Chondrocyte (in vitro differentiated cells): ENCODE measurements at places on chromosomes 11 and 22. TPM values are rescaled to one million over a fixed set of nuclear protein-coding genes. Genes with fewer than 3 reads are reported as not detected.

DNA sequence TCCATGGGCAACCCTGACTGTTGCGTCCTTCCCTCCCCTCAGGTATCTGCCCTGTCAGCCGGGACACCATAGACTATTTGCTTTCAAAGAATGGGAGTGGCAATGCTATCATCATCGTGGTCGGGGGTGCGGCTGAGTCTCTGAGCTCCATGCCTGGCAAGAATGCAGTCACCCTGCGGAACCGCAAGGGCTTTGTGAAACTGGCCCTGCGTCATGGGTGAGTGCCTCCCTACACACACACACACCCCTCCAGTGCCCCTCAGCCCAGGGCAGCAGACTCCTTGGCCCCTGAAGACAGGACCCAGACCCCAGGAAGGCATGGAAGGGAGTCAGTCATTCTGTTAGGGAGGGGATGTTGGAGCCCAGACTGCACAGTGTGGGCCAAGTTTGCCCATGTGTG, 17.9 kb upstream of the UVRAG start:
- DNase-seq: no peak

- no peak for DNase-seq
Measured at GRCh38 chr11:14424096-14424495, 65.1 kb upstream of the RRAS2 start.

Gene OR5B21
- total RNA-seq: not detected in 3 replicates

DNA sequence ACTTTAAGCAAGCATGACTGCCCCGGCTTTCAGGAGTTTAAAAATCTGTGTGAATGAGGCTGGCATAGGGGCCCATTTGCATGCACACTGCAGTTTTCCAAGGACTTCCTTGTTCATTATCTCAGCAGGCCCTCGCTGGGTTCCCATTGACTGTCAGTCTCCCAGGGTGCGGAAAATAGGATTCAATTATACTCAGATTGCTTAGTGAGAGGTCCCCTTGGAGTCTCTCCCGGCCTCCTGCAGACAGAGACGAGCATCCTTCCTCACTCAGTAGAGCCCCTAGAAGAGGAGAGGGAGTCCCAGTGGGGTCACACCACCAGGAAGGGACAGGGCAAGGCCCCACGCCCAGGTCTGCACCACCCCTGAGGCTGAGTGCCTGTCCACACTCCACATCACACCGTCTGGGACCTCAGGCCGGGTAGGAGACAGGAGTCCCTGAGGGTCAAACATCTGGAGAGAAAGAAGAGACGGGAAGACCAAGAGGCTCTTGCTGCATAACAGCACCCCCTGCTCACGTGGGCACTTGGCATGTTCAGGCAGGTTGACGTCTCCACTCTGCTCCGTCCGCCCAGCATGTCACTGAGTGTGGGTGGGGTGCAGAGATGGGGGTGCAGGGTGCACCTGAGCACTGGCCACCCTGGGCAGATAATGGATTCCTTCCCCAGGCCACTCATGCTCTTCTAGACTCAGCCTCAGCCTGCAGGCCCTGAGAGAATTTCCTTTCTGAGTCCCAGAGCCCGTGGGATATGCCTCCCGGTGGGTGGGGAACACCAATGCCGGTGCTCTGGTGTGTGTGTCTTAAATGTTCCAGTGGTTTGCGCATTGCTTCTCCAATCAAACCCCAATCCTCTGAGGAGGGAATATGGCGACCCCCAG, 58.8 kb downstream of the MCM5 start:
- DNase-seq: no peak

Gene KDM4E
- total RNA-seq: not detected in 3 replicates

DNA sequence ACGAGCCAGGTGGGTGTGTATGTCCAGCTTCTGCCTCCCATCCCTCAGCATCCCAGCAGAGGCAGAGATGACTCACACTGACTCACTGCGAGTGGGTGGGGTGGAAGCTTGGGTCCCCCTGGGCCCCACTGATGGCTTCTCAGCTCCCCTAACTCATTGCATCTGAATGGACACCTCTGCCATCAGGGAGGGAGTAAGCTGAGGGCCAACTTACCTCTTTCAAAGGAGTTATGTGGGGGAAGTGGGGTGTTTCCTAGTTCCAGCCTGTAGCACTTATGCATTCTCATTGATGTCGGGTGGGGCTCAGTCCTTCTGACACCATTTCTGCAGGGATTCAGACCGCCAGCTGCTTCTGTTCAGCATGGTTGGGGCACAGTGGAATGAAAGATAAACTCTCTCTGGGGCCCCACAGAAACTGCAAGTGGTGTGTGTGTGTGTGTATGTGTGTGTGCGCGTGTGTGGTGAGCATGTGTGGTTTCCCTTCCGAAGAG, 1425.8 kb downstream of the TBC1D22A start:
- DNase-seq: no peak

GRCh38 chr11:56932572-56933220, 56.0 kb upstream of the OR5AK2 start:
- no peak for DNase-seq

DNA sequence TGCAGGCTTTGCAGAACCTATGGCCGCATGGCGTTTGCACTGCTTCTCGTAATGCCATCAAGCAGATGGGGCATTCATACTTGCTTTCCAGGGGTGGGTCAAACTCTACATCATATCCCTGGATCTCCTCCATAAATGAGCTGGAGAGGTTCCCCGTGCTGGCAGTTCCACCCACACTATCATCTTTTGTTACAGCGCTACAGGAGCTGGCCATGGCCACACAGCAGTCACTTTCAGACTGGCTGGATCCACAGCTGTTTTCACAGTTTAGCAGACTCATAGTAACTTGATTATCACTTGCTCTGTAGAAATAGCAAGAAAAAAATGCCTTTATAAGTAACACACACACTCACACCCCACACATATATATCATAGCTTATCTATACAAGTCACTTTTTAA, 8.8 kb downstream of the TRAF6 start:
- DNase-seq: no peak

DNA sequence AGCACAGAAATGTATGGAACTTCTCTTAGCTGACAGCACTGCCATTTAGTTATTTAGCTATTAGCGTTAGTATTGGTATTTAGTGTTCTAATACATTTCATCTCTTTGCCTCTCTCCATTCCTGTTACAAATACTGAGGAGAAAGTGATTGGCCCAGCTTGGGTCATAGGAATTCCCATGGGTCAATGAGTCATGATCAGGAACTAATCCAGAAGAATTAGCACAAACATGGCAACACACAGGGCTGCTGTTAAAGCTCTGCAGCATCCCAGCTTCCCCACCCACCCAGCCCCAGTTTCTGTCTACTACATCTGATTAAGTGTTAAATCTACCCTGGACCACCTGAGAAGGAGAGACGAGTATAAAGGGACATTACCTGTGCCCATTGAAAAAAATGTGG, 36.1 kb downstream of the PDGFD start:
- DNase-seq: no peak

GRCh38 chr11:121464352-121464946, 11.7 kb upstream of the SORL1-AS1 start:
- DNase-seq: no peak

GRCh38 chr11:105144887-105145286, 5.3 kb upstream of the CARD18 start:
- DNase-seq: no peak

- no peak for DNase-seq
Measured at GRCh38 chr11:31795706-31796498, 15.2 kb downstream of the PAX6 start.

DNA sequence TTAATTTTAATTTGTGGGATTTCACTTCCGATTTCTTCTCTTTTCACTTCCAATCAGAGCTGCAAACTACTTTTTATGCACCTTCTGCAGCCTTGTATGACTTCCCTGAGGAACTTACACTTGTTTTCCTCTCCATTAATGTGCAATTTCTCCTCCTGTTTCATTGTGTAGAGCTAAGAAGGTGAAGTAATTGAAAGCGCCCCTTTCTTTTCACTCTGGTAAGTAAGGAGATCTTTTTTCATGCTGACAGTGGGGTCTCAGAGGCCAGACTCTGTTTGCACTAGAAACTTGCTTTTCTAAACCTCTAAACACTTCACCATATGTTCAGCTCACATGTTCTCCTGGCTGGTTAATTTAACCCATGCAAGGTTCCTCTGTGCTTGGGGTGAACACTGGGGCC, 117.0 kb downstream of the FANCF start:
- DNase-seq: no peak

- peak; percentile 70 for DNase-seq
Measured at GRCh38 chr11:64489831-64490441, 101.1 kb upstream of the SLC22A12 start.
